SJCRH30 (cell line): ENCODE measurements at places on chromosomes 16 and 17. TPM values are rescaled to one million over a fixed set of nuclear protein-coding genes. Genes with fewer than 3 reads are reported as not detected.

DNA sequence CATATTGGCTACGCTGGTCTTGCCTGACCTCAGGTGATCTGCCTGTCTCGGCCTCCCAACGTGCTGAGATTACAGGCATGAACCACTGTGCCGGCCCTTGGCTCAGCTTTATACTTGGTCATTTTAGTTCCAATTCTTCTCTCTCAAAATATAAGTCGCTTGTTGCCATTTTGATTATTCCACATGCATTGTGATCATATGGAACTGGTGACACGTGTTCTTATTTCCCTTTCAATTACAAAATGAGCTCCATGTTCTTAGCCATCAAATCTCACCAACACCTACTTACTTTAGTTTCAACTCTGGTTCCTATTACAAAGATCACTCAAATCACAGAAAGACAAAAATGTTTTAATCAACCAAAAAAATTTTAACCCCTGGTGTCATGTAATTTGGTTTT, 1711.7 kb downstream of the TP53TG3F start:
- H3K4me3 ChIP-seq: no peak overlapping the region
- H3K36me3 ChIP-seq: no peaks in the 10 kb centered on the region
- DNase-seq: no peak
- no peaks in the 10 kb centered on the region for H3K27me3 ChIP-seq
- no peaks in the 10 kb centered on the region for H3K4me1 ChIP-seq

- DNase-seq: no peak
- no peak overlapping the region for H3K4me3 ChIP-seq
- peaks cover 27% of the 10 kb centered on the region for H3K4me1 ChIP-seq
- H3K27me3 ChIP-seq: no peaks in the 10 kb centered on the region
Measured at GRCh38 chr17:2071455-2072281, 16.8 kb downstream of the HIC1 start.

DNA sequence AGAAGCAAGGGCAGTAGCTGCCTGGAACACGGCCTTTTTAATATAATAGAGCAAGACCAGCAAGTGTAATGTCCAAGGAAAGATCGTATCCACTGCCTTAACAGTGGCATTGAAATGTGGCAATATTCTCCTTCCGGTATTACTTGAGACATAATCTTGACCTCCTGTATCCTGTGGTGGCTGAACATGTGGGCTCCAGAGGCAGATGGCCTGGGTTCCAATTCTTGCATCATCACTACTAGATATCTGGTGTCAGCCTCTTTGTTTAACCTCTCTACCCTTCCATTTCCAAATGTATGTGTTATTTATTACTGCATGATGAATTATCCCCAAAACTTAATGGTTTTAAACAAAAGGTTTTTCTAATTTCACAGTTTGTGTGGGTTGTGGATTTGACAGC, 3.5 kb upstream of the CDYL2 start:
- H3K4me3 ChIP-seq: no peak overlapping the region
- H3K27ac ChIP-seq: no peak overlapping the region
- no peaks in the 10 kb centered on the region for H3K4me1 ChIP-seq
- H3K36me3 ChIP-seq: no peaks in the 10 kb centered on the region
- H3K27me3 ChIP-seq: no peaks in the 10 kb centered on the region

DNA sequence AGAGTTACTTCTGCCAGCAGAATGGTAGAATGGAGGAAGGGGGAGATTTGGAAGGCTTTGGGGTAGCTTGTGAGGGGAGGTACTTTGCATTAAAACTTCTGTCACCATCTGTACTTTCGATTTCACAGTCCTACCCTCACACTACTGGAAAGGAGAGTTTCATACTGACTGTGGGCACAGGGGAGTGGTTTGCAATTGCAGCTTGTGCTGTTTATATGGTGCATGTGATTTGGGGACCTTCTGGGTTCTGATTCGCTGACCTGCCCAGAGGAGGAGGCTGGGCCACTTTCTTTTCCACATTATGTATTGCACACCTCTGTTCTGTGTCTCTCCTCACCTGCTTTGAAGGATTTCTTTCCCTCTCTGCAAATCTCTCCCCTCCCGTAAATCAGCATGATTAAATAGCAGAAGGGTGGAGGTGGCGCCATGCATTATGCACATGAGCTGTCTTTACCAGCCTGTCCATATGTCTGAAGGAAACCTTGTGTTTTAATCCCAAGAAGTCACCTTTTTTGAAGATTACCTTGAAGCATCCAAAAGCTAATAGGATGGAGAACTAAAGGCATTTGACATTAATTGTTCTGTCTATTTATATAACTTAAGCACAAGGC, 90.9 kb downstream of the RBFOX1 start:
- H3K36me3 ChIP-seq: no peaks in the 10 kb centered on the region
- H3K27me3 ChIP-seq: no peaks in the 10 kb centered on the region
- no peak for DNase-seq
- H3K27ac ChIP-seq: no peak overlapping the region
- no peaks in the 10 kb centered on the region for H3K4me1 ChIP-seq

DNA sequence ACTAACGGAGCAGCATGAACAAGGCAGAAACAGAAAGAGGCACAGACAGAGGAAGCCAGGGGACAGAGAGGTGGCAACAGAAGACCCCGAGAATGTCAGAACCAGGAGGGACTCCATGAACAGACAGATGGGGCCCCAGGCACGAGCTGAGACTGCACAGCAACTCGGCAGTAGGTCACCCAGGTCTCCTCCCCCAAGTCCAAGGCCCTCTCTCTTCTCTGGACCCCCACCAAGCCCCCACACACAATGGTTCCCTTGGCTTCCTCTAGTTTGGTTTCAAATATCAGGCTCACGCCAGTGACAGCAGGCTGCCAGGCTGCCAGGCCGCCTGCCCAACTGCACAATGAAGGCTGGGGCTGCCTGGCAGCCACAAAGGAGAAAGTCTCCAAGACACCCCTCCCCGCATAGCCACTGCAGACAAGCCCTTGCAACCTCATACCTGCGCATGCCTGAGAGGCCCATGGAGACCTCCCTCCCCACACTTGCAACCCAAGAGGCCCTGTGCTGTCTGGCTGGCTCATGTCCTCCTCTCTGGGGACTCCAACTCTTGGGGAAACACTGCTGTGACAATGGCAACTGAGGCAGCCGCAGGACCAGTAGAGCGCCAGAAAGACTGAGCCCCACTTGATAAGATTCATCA, 54.8 kb downstream of the PIMREG start:
- H3K36me3 ChIP-seq: peaks cover 3% of the 10 kb centered on the region; the same call in 1 of the 2 replicates
- H3K4me1 ChIP-seq: peaks cover 24% of the 10 kb centered on the region
- H3K4me3 ChIP-seq: no peak overlapping the region
- no peak overlapping the region for H3K27ac ChIP-seq

- no peaks in the 10 kb centered on the region for H3K27me3 ChIP-seq
- no peaks in the 10 kb centered on the region for H3K4me1 ChIP-seq
- no peaks in the 10 kb centered on the region for H3K36me3 ChIP-seq
- no peak for DNase-seq
- H3K4me3 ChIP-seq: no peak overlapping the region
- H3K27ac ChIP-seq: no peak overlapping the region
Measured at GRCh38 chr16:55051571-55052347, 121.1 kb downstream of the IRX5 start.

DNA sequence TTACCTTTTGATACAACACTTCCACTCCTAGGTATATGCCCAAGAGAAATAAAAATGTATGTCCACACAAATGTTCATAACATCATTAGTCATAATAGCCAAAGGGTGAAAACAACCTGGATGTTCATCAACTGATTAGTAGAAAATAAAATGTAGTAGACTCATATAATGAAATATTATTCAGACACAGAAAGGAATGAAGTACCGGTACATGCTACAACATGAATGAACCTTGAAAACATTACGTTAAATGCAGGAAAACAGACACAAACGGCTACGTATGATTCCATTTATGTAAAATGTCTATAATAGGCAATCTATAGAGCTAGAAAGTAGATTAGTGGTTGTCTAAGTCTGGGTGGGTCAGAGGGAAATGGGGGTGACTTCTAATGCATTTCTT, 358.5 kb downstream of the CA10 start:
- no peak for DNase-seq
- no peaks in the 10 kb centered on the region for H3K36me3 ChIP-seq
- no peaks in the 10 kb centered on the region for H3K4me1 ChIP-seq
- no peak overlapping the region for H3K27ac ChIP-seq

DNA sequence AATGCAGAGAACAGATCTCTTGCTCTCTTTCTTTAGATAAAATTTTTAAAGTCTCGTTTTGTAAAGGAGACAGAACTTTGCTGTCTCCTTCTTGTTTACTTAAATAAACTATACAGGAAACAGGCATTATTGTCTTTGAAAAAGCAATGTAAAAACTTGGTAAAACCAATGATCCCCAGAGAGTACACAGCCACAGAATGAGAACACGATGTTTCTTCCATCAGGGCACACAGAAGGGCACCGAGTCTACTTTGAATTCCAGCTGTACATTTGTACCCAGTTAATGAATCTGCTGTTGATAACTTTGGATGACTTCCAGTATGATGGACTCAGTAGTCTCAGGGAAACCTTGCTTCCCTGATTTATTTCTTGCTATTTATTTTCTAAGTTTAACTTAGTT, 8.1 kb upstream of the TMEM100 start:
- H3K4me1 ChIP-seq: peaks cover 38% of the 10 kb centered on the region
- H3K4me3 ChIP-seq: no peak overlapping the region
- no peaks in the 10 kb centered on the region for H3K36me3 ChIP-seq
- H3K27ac ChIP-seq: no peak overlapping the region

GRCh38 chr16:73131156-73131862, 83.4 kb upstream of the ZFHX3 start:
- no peak overlapping the region for H3K4me3 ChIP-seq
- no peaks in the 10 kb centered on the region for H3K27me3 ChIP-seq
- no peak for DNase-seq
- H3K27ac ChIP-seq: no peak overlapping the region
- no peaks in the 10 kb centered on the region for H3K36me3 ChIP-seq

GRCh38 chr17:37643118-37643766, at the start of gene DDX52:
DDX52 (minus strand) TSS chr17:37643446; CDS start chr17:37643420, 26 bp downstream.
- peak within 1 kb of the TSS; percentile 77 for H3K4me3 ChIP-seq
- peak; percentile 91 for DNase-seq
- no peaks in the 10 kb centered on the region for H3K4me1 ChIP-seq
- no peaks in the 10 kb centered on the region for H3K27me3 ChIP-seq
- H3K27ac ChIP-seq: peak within 1 kb of the TSS; percentile 67

GRCh38 chr17:4006745-4007211, 42.5 kb upstream of the ATP2A3 start:
- H3K36me3 ChIP-seq: no peaks in the 10 kb centered on the region; the same call in 1 of the 2 replicates
- no peaks in the 10 kb centered on the region for H3K4me1 ChIP-seq
- H3K27me3 ChIP-seq: no peaks in the 10 kb centered on the region
- H3K4me3 ChIP-seq: no peak overlapping the region
- no peak overlapping the region for H3K27ac ChIP-seq

DNA sequence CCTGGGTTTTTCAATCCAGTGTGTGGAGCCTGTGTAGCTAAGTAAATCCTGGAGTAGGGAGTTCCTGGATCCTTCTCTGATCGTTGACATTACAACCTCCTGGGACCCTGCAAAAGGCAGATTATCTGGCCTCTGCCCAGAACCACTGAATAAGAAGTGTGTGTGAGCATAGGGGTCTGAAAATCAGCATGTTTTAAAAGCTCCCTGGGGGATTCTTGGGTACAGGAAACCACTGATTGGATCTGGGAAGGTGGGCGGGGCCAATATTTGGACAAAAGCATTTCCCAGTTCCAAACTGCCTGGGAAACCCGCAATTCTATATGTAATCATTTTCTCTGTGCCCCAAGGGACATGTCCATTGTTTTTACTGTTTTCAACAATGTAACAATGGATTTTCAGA, 27.2 kb upstream of the BEAN1 start:
- H3K27me3 ChIP-seq: no peaks in the 10 kb centered on the region
- no peaks in the 10 kb centered on the region; the same call in 1 of the 2 replicates for H3K4me1 ChIP-seq
- H3K27ac ChIP-seq: no peak overlapping the region
- peak; percentile 69 for DNase-seq
- no peak overlapping the region for H3K4me3 ChIP-seq

DNA sequence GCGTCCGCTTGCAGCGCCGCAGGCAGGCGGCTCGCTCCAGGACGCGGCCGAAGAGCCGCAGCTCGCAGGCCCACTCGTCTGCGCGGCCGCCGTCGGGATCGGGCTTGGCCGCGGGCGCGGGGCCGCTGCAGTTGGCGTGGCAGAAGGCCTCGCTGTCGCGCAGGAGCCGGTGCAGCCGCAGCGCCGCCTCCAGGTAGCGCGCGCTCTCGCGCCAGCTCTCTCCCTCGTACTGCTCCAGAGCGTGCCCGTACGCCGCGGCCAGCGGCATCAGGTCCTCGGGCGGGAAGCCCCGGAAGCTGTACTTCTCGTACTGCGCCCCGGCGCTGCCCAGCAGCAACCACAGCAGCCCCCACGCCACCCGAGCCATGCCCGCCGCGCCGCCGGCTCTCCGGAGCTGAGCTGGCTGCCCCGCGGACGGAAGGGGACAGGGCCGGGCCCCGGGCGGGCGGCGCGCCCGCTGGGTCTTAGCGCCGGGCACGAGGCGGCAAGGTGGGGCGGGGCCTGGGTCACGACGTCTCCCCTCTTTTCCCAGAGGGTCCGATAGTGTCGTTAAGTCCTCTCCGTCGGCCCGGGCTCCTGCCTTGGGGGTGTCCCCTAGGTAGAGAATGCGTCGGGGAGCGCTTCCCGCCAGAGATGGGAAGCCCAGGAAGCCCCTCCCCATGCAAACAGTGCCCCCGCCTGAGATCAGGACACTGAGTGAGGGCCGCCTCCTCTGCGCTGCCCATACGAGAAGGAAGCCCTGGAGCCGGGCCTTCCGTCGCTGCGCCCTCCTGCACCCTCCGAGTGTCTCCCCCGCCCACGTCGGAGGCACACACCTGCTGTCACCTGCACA, at the start of gene P3H4:
Gene P3H4 (minus strand): TSS at position 401 of the 832 bp plus-strand sequence. CDS start 34 bp downstream, at position 367.
- H3K27ac ChIP-seq: peak within 1 kb of the TSS; percentile 53
- no peaks in the 10 kb centered on the region for H3K4me1 ChIP-seq
- 0 out of 2 replicates have a peak, but pooled peaks cover 3% of the 10 kb centered on the region for H3K36me3 ChIP-seq
- DNase-seq: peak; percentile 71
- no peaks in the 10 kb centered on the region for H3K27me3 ChIP-seq

The CDK12 gene
- 47.6 and 51.9 TPM in 2 replicates for total RNA-seq

The KRTAP4-3 gene
- total RNA-seq: not detected in 2 replicates

The HSD11B2 gene
- 0.61 and 1.1 TPM in 2 replicates for total RNA-seq

The DCTPP1 gene
- 80.0 and 88.5 TPM in 2 replicates for total RNA-seq

The SULT1A4 gene
- 0.23 and 1.2 TPM in 2 replicates for total RNA-seq

The VAT1L gene
- total RNA-seq: not detected in 2 replicates

The ELOB gene
- total RNA-seq: 90.5 and 119 TPM in 2 replicates

The NTN1 gene
- total RNA-seq: 10.4 TPM in 2 replicates

The ORC6 gene
- total RNA-seq: 75.4 and 77.1 TPM in 2 replicates
